ENCODE measurements at places on chromosomes 2 and 18.

DNA sequence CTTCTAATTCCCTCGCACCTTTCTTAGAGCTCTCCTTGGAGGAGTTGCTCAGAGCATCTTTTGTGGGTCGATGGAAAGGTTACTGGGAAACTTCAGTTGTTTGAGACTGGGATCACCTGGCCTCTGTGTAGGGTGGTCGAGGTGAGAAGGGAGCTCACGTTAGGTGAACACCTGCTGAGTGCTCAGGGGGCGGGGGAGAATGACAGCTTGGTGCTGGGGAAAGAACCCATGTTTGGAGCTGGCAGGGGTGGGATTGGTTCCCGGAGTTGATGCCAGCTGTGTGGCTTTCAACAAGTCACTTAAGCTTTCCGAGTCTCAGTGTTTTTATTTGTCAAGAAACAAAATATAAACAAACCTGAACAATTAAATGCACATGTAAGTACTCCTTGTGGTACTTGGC, 122.3 kb downstream of the GLI2 start:
- DNase-seq = no peak

DNA sequence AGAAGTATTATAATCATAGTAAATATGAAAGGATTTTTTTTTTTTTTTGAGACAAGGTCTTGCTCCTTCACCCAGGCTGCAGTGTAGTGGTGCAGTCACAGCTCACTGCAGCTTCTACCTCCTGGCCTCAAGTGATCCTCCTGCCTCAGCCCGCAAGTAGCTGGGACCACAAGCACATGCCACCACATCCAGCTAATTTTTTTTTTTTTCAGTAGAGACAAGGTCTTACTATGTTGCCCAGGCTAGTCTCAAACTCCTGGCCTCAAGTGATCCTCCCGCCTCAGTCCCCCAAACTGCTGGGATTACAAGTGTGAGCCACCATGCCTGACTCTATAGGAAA, 301.6 kb upstream of the STON1 start:
- DNase-seq = no peak

GRCh38 chr2:117820444-117820843, 6.0 kb downstream of the DDX18 start:
- no peak for DNase-seq

DNA sequence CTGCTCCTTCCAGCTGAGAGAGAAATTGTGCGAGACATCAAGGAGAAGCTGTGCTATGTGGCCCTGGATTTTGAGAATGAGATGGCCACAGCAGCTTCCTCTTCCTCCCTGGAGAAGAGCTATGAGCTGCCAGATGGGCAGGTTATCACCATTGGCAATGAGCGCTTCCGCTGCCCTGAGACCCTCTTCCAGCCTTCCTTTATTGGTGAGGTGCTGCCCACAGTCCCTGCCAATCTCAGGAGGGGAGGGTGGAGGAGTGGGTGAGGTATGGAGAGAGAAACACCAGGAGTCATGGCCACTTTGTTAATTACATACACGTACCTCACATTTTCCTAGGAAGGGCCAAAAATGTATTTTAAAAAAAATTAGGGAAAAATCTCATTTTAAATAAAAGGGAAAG, 12.0 kb upstream of the DGUOK start:
- no peak for DNase-seq

DNA sequence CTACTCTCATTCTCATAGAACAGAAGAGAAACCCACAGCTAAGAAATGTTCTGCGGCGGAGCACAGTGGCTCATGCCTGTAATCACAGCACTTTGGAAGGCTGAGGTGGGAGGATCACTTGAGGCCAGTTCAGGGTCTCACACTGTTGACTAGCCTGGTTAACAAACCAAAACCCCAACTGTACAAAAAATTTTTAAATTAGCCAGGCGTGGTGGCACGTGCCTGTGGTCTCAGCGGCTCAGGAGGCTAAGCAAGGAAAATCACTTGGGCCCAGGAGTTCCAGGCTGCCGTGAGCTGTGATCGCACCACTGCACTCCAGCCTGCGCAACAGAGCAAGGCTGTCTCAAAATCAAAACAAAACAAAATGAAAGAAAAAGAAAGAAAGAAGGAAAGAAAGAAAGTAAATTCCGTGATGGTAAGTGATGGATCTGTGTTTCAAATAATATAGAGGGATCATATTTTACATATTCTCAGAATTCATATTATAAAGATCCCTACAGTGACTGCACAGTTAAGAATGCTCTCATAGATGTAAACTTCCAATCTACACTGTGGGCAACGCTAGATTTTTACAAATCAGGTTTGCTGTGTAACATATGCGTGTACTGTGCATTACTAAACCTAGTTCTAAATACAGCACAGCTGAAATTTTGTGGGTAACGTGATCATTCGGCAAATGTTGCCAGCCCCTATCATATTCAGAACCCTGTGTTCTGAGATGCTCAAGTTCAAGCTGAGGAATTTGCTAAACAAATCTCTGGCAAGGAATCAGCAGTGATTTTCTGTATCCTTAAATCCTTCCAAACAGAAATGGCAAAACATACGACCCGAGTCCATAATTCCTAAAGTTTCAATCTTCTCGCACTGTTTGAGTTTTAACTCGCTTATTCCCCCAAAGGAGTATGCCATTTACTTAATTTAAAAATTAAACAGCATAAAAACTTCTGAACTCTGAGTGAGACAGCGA, 1.2 kb upstream of the RAB12 start:
- DNase-seq = no peak

- DNase-seq = peak; percentile 67
Measured at GRCh38 chr2:215032153-215032552, 106.3 kb downstream of the ABCA12 start.

- DNase-seq = no peak
Measured at GRCh38 chr18:13791181-13791580, 32.8 kb upstream of the MC5R start.

- no peak for DNase-seq
Measured at GRCh38 chr2:215577356-215577755, 141.5 kb upstream of the FN1 start.

DNA sequence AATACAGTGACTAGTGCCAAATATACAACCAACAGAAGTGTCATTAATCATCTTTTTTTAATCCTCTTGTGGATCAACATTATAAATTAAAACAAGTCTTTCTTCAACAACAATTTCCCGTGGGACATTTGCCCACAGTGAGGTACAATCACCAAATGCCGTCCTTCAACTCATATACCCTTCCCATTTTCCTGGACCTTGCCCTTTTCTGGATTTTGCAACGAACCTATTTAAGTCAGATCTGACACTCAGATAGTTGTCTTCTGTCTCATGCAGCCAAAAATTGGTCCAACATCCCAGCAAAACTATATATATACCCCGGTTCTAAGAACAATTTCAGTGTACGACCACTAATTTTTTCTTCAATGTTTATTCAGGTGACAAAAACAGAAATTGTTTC, 324.0 kb downstream of the DSEL start:
- no peak for DNase-seq

DNA sequence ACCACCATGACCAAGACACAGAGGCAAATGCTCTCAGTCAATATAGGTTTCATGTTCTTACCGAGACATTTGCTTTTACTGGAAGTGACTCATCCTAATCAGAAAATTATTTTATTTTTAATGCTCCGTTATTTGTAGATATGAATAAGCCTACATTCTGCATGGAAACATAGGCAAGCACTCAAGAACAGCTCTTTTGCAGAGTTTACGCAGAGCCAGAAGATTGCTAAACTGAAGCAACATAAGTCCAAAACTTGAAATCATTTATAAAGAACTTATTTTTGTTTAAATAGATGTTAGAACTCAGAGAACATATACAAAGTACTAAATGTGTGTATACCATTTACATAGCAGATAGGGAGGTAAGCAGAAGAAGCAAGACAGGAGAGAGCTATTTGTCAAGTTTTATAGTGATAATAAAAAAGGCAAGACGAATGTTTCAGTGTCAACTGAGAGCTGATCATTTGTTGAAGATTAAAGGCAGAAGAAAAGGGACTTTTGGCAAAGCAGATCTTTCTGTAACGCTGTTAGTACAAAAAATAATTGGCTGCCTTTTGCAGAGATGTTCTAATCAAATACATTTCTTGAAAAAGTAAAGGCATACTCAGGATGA, 12.4 kb upstream of the PPP1R1C start:
- no peak for DNase-seq

DNA sequence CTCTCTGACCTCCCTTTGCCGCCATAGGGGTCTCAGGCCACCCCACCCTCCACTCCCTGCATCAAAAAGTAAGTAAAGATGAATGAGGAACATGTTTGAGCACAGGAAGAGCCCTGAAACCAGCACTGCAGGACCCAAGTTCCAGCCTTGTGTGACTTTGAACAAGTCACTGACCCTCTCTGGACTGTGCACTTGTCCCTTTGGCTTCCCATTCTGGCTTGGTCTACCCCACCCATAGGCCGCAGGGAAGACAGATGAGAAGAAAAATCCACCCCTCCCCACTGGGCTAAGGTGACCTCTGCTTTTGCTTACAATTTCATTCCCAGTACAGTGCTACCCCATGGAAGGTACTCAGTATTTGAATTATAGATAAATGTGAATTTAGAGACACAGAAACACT, 43.8 kb downstream of the TMEM17 start:
- no peak for DNase-seq

DNA sequence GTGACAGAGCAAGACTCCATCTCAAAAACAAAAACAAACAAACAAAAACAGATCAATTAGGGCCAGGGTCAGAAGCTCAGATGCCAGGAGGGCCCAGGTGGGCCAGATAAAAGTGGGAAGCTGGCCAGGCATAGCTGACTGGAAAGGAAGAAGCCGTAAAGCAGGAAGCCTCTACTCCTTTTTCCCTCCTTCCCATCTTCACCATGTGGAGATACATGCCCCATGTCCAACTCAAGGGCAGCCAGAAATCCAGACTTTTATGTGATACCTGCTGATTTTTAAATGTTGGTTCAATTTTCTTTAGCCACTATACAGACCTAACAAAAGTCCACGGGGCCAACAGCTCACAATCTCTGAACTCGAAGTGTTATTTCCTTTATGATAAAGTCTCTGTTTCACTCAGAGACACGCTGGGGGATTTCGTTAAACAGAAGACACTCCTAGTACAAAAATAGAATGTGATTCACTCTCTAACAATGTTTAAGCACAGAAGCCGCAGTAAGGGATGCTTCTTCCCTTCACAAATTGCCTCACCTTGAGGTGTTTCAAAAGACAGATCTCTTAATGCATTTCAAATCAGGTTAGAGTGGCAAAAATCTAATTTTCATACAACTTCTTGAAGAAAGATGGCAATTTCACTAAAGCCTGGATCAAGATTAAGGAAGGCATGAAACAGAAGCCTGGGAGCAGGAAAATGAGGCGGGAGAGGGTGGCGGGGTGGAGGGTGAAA, 14.0 kb downstream of the TMEM247 start:
- no peak for DNase-seq

GRCh38 chr2:20438334-20439192, 8.3 kb upstream of the RHOB start:
- no peak for DNase-seq

DNA sequence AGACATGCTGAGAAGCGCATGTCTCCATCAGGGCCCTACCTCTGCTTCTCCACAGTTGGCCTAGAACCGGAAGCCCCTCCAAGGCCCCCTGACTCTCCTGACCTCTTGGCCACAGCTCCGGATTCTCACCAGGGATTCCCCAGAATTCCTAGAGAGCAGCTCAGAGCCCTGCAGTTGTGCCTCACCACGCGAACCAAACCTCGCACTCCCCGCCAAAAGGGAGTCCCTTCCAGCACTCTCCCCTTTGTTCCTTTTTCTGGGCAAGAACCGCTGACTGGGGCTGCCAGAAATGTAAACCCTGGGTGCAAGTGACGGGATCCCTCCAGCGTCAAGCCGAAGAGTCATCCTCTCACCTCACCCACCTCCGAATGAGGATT, 36.7 kb downstream of the AFF3 start:
- DNase-seq = no peak

DNA sequence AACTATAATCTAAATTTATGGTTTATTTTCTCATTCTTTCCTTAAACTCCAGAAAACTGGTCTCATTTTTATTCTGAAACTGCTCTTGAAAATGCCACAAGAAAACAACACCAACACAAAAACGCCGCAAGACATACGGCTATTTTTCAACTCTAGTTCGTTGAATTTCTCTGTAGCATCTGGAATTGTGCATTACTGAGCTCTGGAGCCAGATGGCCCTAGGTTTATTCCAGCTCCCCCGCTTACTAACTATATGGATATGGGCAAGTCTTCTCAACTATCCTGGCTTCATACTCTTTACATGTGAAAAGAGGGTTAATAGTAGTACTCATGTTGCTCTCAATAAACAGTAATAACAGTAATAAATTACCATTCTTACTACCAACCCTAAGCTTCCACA, 19.9 kb downstream of the FAM98A start:
- DNase-seq = no peak

- DNase-seq = no peak
Measured at GRCh38 chr18:12271376-12272235, 17.4 kb downstream of the CIDEA start.

DNA sequence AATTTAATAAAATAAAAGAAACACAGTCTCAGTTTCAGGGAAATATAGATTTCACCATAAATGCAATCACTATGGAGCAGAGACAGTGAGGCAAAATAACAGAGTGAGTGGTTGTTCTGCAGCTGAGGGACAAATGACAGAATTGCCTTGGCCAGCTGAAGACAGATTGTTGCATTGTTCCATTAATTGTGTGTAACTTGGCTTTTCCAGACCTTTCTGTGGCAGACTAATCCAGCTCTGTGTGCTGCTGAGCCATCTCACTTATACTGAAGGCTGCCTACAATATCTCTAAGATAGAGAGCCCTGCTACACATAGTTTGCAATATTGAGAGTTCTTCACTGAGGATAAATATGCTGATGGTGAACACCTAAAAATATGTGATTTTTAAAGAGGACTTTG, 11.5 kb downstream of the LRRTM1 start:
- no peak for DNase-seq

GRCh38 chr2:226540204-226540994, 259.2 kb downstream of the IRS1 start:
- DNase-seq = no peak

GRCh38 chr2:45275806-45276205, 266.6 kb upstream of the SIX2 start:
- no peak for DNase-seq

GRCh38 chr2:234955091-234955591, 3.3 kb downstream of the SH3BP4 start:
- no peak for DNase-seq

- no peak for DNase-seq
Measured at GRCh38 chr2:46858702-46859090, 56.9 kb downstream of the MCFD2 start.

All from NCI-H1048 (cell line).